Thoracic aorta (tissue), 2 donors: ENCODE measurements at places on chromosomes 3 and 15. TPM values are rescaled to one million over a fixed set of nuclear protein-coding genes. Genes with fewer than 3 reads are reported as not detected.

- DNase-seq, result no peak
Measured at GRCh38 chr3:11928381-11928780, 75.8 kb upstream of the SYN2 start.

DNA sequence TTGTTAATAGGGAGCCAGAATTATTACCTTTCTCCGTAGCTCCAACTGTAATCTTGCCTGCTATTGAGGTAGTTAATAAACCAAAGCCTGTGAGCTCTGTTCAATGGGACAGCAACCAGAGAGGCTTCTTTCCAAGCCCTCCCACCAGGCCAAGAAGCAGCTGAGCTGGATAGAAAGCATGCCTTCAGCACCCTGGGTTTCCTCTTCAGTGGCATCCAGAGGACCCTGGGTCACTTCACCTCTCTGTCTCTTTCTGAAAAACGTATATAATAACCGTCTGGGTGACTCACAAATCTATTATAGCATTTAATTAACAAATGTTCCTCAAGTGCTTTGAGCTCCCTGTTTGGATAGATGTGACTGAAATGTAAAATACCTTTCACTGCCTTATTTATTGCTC lies 420.0 kb downstream of the LPP start:
- DNase-seq, result no peak

GRCh38 chr3:98793971-98794370 lies 30.8 kb downstream of the ST3GAL6 start:
- no peak for DNase-seq

- DNase-seq, result no peak
Measured at GRCh38 chr3:103712320-103713008, 1277.6 kb downstream of the ZPLD1 start.

The ISLR gene
- total RNA-seq, result 323 TPM

DNA sequence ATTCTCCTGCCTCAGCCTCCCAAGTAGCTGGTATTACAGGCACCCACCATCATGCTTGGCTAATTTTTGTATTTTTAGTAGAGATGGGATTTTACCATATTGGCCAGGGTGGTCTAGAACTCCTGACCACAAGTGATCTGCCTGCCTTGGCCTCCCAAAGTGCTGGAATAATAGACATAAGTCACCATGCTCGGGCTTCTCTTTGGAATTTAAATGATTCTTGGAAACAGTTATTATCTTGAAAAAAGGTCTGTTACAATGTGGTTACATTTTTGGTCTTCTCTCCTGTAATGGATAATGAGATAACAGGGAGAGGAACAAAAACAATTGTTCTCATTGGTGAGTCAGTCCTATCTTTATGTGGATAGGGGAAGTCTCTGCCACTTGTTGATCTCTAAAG lies 59.8 kb upstream of the AADACL2 start:
- no peak for DNase-seq

- no peak for DNase-seq
Measured at GRCh38 chr3:58231666-58232065, 5.9 kb upstream of the ABHD6 start.

The GRM7 gene
- total RNA-seq, result 3.9 TPM
